ENCODE measurements at places on chromosomes 1 and 21. TPM values are rescaled to one million over a fixed set of nuclear protein-coding genes. Genes with fewer than 3 reads are reported as not detected.

DNA sequence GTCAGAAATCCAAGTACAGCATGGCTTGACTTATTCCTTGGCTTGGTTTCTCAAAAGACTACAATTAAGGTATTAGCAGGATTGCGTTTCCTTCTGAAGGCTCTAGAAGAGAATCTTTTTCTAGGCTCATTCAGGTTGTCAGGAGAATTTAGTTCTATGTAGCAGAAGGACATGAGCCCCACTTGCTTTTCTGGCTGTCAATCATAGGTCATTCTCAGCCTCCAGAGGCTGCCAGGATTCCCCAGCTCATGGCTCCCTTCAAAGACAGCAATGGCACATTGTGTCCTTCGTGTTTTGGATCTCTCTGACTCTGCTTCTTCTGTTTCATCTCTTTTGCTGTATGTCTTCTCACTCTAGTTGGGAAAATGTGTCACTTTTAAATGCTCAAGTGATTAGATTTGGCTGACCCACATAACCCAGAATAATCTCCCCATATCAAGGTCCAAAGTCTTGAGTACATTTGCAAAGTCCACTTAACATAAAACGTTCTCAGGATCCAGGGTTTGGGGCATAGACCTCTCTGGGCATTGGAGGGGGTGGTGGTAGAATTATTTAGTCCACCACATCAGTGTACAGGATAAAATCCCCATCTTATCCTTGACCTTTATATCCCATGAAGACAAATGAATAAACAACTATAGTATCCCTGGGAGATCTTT is 126.7 kb upstream of the BCL9 start:
- no peaks in the 10 kb centered on the region for H3K36me3 ChIP-seq
- H3K27ac ChIP-seq = no peak overlapping the region
- DNase-seq = no peak
- no peak overlapping the region for H3K4me3 ChIP-seq
- peaks cover 10% of the 10 kb centered on the region for H3K27me3 ChIP-seq
- no peaks in the 10 kb centered on the region for H3K4me1 ChIP-seq

GRCh38 chr1:174954073-174954460 is 45.7 kb upstream of the CACYBP start:
- no peak overlapping the region for H3K27ac ChIP-seq
- DNase-seq = no peak
- no peaks in the 10 kb centered on the region for H3K27me3 ChIP-seq
- H3K4me3 ChIP-seq = no peak overlapping the region
- H3K4me1 ChIP-seq = peaks cover 10% of the 10 kb centered on the region

GRCh38 chr1:199123615-199124014 is 484.8 kb downstream of the PTPRC start:
- no peaks in the 10 kb centered on the region for H3K4me1 ChIP-seq
- no peaks in the 10 kb centered on the region for H3K27me3 ChIP-seq
- DNase-seq = no peak
- H3K27ac ChIP-seq = no peak overlapping the region

- H3K4me3 ChIP-seq = peak overlapping the region; percentile 75
- peaks cover 3% of the 10 kb centered on the region for H3K27me3 ChIP-seq
- no peak overlapping the region for H3K27ac ChIP-seq
- no peaks in the 10 kb centered on the region for H3K36me3 ChIP-seq
- H3K4me1 ChIP-seq = peaks cover 5% of the 10 kb centered on the region
These were observed 34.2 kb downstream of the SLC19A1 start for GRCh38 chr21:45507888-45508508.

The ATP13A2 gene
- total RNA-seq = 53.9 TPM
